ENCODE measurements at places on chromosomes 1 and 21. TPM values are rescaled to one million over a fixed set of nuclear protein-coding genes. Genes with fewer than 3 reads are reported as not detected.

- DNase-seq = peak; percentile 77
Observed at GRCh38 chr1:212595787-212596714, 12.5 kb upstream of the ATF3 start.

- DNase-seq = no peak
Observed at GRCh38 chr21:25901330-25901979, 166.7 kb downstream of the GABPA start.

GRCh38 chr1:48756683-48757316 is 19.9 kb downstream of the BEND5 start:
- no peak for DNase-seq

GRCh38 chr1:32232558-32233304 is 10.5 kb downstream of the EIF3I start:
- no peak for DNase-seq

- DNase-seq = no peak
Observed at GRCh38 chr21:21740207-21740606, 742.0 kb downstream of the NCAM2 start.

GRCh38 chr1:110347182-110347893 is 8.2 kb downstream of the RBM15 start:
- DNase-seq = no peak

DNA sequence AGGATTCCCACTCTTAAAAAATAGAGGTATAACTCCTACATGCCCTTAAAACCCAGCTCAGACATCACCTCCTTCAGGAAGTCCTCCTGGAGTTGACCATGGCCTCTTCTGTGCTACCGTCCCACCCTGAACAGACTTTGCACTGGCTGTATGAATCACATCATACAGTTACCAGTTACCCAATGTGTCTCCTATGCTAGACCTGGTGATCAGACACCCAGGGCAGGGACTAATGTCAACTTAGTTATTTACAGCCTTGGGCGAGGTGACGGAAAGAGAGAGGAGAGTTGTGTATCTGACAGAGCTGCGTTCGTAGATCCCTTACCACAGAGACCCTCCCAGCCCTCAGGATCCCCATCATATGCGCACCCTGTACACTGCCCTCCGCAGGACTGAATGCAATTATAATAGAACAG is 72.7 kb downstream of the SLC66A1 start:
- DNase-seq = no peak

GRCh38 chr1:30652152-30652841 is 71.1 kb downstream of the MATN1 start:
- DNase-seq = peak; percentile 28

DNA sequence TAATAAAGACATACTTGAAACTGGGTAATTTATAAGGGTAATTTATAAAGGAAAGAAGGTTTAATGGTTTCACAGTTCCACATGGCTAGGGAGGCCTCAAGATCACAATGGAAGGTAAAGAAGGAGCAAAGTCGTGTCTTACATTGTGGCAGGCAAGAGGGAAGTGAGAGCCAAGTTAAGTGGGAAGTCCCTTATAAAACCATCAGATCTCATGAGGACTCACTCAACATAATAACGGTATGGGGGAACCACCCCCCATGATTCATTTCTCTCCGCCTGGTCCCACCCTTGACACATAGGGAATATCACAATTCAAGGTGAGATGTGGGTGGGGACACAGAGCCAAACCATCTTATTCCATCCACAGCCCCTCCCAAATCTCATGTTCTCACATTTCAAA is 76.8 kb upstream of the ZNF678 start:
- no peak for DNase-seq

DNA sequence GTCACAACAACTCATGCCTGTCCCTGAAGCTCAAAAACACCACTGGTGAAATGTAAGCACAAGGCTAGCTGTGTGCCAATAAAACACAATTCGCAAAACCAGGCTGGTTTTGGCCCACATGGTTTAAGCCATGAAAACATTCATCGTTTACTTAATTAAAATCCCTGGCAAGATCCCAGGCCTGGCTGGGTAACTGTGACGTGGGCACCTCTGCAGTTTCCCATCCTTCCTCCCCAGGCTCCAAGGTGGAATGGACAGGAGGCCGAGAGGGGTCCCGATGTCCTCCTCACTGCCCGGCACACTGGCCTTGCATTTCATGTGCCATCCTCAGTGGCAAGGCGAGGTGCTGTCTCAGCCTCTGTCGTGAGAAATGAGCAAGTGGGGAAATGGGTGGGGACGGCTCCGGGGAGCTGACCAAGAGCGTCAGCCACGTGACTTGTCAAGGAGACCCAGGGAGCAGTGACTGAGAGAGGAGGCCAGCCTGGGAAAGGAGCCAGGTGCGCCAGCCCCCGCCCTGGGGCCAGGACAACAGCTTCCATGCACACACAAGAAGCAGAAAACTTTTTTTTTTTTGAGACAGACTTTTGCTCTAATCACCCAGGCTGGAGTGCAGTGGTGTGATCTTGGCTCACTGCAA is 153.1 kb upstream of the RAB4A start:
- DNase-seq = no peak

- DNase-seq = no peak
Observed at GRCh38 chr1:16367968-16368890, 1.2 kb downstream of the SZRD1 start.

DNA sequence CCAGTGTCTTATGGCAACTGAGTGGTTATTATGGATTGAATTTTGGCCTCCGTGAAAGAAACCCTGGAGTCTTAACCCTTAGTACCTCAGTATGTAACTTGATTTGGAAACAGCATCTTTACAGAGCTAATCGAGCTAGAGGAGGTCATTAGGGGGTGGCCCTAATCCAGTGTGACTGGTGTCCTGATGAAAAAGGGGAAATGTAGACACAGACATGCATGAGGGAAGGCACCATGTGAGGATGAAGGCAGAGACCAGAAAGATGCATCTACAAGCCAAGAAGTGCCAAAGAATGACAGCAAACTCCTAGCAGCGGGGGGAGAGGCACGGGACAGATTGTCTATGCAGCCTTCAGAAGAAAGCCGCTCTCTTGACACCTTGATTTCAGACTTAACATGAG is 14.7 kb downstream of the DOP1B start:
- no peak for DNase-seq

GRCh38 chr1:229940684-229941083 is 126.4 kb upstream of the GALNT2 start:
- DNase-seq = no peak

- no peak for DNase-seq
Observed at GRCh38 chr21:26167593-26167992, 3.0 kb downstream of the APP start.

DNA sequence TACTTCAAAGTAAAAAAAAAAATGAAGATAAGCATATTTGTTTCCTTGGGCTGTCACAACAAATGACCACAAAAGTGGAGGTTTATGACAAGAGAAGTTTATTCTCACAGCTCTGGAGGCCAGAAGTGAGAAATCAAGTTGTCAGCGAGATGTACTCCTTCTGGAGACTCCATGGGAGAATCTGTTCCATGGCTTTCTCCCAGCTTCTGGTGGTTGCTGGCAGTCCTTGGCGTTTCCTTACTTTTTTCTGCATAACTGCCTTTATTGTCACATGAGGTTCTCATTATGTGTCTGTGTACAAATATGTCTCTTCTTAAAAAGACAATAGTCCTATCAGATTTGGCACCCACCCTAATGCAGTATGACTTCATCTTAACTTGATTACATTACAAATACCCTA is 398.3 kb downstream of the KCNT2 start:
- DNase-seq = no peak

GRCh38 chr1:69587391-69587790 is 19.7 kb downstream of the LRRC7 start:
- no peak for DNase-seq

DNA sequence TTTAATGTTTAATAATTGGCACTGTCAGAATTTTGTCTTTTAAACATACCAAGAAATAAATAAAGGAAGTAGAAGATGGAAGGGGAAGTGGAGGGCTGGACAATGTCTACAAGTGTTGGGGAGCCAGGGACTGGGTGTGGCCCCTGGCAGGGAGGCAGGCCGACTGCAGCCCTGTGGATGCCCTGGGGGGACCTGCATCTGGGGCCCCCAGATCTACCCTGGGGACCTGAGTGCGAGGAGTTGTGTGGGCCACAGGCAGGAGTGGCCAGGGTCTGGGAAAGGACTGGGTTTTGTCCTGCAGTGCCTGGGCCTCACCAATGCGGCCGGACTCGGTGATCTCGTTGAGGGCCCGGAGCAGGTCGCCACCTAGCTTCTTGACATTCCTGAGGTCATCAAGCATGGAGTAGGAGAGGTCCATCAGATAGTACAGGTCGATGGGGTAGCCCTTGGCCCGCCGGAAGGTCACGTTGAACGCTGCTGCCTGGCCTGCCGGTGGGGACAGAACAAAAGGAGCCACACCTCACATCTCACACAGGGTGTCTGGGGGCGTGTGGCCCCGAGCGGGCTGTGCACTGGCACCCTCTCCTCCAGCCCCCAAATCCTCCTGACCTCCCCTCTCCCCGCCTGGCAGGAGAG is 17.5 kb downstream of the ITGB2 start:
- no peak for DNase-seq

- DNase-seq = no peak
Observed at GRCh38 chr1:213570487-213570886, 417.3 kb upstream of the PROX1 start.

- no peak for DNase-seq
Observed at GRCh38 chr1:226882187-226882586, 11.8 kb downstream of the PSEN2 start.

DNA sequence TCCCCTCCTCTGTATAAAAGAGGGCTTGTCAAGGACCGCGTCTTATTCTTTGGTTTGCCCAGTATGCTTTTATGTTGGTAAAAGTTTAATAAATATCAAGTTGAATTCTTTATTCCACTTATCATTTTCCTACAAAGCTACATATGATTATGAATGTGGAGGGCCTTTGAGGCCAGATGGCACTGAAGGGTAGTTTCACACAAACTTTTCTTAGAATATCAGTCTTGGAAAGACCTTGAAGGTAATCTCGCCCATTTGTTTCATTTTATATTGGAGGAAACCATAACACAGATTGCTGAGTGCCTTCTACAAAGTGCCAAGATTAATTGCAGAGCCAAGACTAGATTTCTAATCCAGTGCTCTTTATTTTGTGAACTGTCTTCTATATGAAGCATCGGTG is 5.8 kb upstream of the FUBP1 start:
- no peak for DNase-seq

DNA sequence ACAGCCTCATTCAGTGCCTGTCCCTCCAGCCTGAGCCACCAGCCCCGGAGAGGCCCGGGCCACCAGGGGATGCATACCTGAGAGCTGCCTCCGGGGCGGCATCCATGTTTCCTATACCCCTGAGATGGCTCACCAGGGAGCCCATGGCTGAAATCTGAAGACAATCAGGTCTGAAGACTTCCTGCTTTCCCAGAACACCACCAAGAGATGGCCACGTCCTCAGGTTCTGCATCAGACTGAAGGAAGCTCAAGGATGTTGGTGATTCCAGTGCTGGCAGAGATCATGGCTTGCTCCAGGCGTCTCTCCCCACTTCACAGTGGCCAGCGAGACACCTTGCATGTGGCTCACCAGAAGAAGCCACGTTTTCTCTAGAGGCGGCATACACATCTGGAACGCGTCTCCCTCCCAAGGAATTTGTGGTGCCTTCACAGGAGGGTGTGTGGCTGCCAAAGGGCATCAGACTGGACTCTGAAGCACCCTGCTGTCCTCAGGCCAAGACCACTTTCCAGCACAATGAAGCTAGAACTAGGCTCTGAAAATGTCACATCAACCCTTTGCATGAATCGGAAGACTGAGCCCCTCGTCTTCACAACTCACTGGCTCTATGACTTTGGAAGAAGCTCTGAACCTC is 170.7 kb upstream of the IRF2BP2 start:
- no peak for DNase-seq

Gene FCRL6
- total RNA-seq = 0.33 TPM

Gene GUCA2A
- 0.57 TPM for total RNA-seq

Gene PADI2
- 1.4 TPM for total RNA-seq

Gene DR1
- total RNA-seq = 62.3 TPM

Gene SPRR3
- total RNA-seq = 0.28 TPM

Gene DHRS3
- total RNA-seq = 20.5 TPM

Gene RASAL2
- total RNA-seq = 2.6 TPM

Gene C1QA
- total RNA-seq = 153 TPM

Gene DNAJC6
- total RNA-seq = 1.2 TPM

Gene LCE1E
- not detected for total RNA-seq

Gene NTMT2
- not detected for total RNA-seq

Gene CACNA1S
- total RNA-seq = 0.09 TPM

Gene EDARADD
- total RNA-seq = 4.2 TPM

Gene STRIP1
- 21.6 TPM for total RNA-seq
